Cardiac septum (tissue), 1 donor: ENCODE measurements at places on chromosomes 7 and 10. TPM values are rescaled to one million over a fixed set of nuclear protein-coding genes. Genes with fewer than 3 reads are reported as not detected.

GRCh38 chr10:58838561-58839208 is 326.0 kb downstream of the BICC1 start:
- no peak for DNase-seq

Gene CALHM1
- not detected for total RNA-seq

Gene FGFBP3
- 0.65 TPM for total RNA-seq

DNA sequence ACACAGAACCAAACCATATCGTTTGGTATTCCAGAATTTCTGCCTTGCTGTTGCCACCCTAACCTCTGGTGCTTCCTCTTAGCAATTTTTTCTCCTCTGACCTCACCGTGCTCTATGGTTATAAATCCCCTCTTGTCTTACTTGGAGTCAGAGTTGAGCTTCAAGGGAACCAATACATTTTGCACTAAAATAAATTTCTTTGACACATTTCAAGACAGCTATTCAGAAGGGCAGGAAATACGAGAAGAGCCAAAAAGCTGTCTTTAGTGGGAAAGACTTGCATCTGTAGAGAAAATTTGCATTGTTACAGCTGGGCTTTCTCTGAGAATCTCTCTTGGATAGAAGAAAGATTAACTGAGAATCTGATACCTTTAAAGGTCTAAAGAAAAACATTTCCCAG is 14.5 kb upstream of the AKR1C2 start:
- no peak for DNase-seq

- no peak for DNase-seq
Measured at GRCh38 chr7:68730964-68731363, 867.3 kb upstream of the AUTS2 start.

GRCh38 chr7:19709249-19709578 is 377 bp upstream of the POLR1F start:
- DNase-seq, result no peak

- no peak for DNase-seq
Measured at GRCh38 chr10:29022513-29022912, 266.4 kb upstream of the LYZL1 start.

- no peak for DNase-seq
Measured at GRCh38 chr7:38054199-38054598, 123.8 kb upstream of the STARD3NL start.

Gene EN2
- total RNA-seq, result not detected

Gene EFCAB10
- total RNA-seq, result not detected

DNA sequence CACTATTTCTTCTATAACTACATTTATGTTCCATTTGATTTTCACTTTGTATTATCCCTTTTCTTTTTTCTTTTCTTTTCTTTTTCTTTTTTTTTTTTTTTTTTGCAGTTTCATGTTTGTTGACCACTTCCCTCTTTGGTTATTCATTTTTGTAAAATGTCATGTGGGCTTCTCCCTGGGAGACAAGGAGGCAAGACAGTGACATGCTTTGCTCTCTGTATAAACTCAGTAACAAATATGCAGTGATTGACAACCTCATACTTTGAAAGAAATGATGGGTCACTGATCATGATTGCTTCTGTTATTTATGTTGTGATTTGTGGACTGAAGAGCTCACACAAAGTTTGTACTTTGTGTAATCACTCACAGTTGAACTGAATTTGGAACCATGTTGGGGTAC is 90.2 kb upstream of the ABI1 start:
- no peak for DNase-seq

Gene CAMK2B
- 149 TPM for total RNA-seq

Gene TNS3
- 29.0 TPM for total RNA-seq

GRCh38 chr7:132580717-132581285 is 4.5 kb upstream of the PLXNA4 start:
- no peak for DNase-seq

Gene TAS2R4
- total RNA-seq, result 0.54 TPM

Gene PRLHR
- total RNA-seq, result not detected

- DNase-seq, result no peak
Measured at GRCh38 chr10:114391599-114391998, 12.7 kb downstream of the AFAP1L2 start.

DNA sequence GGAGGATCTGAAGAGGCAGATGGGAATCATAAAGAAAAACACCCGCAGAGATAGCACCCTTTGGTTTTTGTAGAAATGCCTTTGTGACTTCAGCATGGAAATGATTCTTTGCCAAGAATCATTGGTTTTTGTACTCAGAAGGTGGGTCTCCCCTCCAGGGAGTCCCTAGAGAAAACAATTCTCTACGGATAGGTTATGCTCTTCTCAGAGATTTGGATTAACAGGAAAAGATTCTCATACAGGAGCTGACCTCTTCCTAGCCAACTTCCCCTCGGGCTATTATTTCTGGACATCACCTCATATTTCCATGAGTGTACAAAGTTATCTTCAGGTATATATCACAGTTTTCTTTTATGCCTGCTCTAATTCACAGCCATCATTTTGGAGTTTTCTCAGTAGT is 274.2 kb upstream of the HABP2 start:
- no peak for DNase-seq

DNA sequence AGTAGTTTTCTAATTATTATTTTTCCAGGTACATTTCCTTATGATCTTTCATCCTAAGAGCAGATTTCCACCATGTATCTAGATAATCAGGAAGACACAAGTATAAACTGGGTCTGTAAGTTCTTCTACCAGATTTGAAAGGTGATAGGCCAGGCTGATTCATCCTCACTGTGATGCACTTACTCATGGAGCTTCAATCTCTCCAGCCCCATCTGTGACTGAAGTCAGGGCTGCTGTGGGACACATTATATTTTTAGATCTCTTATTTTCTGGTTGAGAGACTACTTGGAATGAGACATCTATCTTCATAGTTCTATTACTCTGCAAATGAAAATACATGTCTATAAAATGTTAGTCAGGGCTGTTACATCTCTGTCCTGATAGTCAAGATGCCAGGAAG is 85.5 kb upstream of the SLC25A13 start:
- no peak for DNase-seq

GRCh38 chr7:120550494-120551048 is 277.6 kb downstream of the KCND2 start:
- DNase-seq, result no peak

DNA sequence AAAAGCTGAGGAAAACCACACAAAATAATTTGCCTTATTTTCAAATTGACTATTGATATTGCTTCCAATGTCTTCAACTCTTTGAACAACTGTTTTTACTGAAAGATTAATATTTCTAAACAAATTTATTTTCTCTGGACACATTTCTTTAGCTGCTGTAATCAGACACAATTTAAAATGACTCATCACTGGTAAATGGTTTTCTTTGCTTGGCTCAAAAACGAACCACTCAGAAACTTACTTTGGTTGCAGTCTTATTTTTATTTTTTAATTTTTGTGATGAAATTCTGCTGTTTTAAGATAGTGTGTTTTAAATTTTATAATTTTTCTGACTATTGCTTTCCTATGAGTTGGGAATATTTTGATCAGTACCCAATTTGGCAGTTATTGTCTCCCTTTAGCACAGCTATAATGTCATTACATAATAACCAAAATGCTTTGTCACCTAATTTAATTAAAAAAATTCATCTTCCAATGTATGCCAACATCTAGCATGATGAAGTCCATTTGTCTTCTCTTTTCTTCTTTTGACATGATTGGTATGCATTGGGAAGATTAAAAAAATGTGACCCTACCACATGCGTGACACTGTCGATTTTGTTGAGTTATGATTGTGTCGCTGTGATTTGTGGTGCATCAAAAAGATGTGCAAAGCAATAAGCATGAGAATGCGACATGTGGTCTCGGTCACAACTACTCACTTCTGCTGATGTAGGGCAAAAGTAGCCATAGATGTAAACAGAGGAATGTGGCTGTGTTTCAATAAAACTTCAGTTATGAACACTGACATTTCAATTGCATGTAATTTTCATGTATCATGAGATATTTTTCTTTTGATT is 222.3 kb downstream of the SUGCT start:
- DNase-seq, result no peak

Gene SLC16A9
- 1.5 TPM for total RNA-seq

- no peak for DNase-seq
Measured at GRCh38 chr10:99873846-99874245, 91.4 kb downstream of the ABCC2 start.

Gene IGFBP3
- 98.7 TPM for total RNA-seq

Gene SAMD9L
- total RNA-seq, result 4.1 TPM

DNA sequence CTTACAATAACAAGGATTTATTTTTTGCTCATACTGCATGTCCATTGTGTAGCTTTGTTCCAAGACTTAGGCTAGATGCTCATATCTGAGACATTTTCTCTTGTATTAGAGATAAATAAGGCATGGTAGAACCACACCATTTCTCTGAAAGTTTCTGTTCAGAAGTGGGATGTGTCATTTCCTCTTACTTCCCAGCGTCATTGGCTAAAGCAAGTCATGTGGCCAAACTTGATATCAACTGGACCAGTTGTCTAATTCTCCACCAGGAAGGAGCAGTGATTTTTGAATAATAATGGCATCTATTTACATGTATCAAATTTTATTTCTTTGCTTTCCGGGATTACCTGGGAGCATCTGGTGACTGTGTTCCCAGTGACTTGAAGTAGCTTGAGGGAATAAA is 38.3 kb downstream of the AHCYL2 start:
- no peak for DNase-seq

Gene SEMA3D
- total RNA-seq, result 1.9 TPM

- no peak for DNase-seq
Measured at GRCh38 chr10:121437596-121437995, 160.6 kb downstream of the FGFR2 start.

Gene SUN3
- total RNA-seq, result not detected

Gene TBRG4
- total RNA-seq, result 61.4 TPM

DNA sequence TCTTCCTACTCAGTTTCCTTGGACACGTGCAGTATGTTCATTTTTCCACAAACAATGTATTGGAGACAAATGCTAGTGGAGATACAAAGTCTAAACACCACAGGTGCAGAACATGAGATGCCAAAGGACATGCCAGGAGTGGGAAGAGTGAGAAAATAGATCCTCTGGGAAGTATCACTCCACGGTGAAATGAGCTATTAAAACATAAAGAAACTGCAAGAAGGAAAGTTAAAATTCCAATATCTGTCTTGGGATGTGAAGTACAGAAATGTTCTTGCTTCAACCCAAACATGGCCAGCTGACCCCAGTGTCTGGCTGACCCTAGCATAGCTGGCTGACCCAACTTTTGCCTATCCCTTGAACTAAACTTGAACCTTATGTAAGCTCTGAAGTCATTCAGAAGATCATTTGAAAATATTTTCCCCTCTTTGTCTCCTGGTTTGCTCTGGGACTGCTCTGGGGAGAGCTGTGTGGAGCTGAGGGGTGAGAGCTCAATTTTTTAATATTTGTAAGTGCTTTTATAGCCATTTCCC is 59.5 kb downstream of the FZD1 start:
- no peak for DNase-seq

- no peak for DNase-seq
Measured at GRCh38 chr10:78392197-78392596, 358.5 kb downstream of the RPS24 start.

- peak; percentile 84 for DNase-seq
Measured at GRCh38 chr7:74061840-74062539, 21.6 kb upstream of the LIMK1 start.

DNA sequence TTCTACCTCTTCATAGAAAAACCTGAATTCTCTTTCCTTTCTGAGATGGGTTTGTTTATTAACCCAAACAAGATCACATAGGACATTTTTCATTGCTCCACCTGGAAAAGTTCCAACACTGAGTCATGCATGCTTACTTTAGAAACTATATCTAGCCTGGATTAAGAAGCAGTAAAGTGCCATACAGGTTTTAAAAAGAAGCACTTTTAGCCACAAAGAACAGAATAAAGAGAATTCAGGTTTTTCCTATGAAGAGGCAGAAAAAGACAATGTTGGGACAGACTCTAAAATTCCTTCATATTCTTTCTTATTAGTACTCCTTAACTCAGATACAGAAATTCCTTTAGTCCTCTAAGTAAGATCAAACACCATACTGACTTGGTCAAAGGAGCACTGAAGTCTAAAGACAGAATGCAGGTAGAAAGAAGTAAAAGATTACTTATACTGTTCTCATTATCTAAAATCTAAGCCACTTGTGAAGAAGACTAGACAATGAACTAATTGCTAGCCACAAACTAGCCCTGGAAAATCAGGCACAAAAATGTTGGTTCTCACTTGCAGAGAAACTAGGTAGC is 241.3 kb downstream of the ANK3 start:
- no peak for DNase-seq

DNA sequence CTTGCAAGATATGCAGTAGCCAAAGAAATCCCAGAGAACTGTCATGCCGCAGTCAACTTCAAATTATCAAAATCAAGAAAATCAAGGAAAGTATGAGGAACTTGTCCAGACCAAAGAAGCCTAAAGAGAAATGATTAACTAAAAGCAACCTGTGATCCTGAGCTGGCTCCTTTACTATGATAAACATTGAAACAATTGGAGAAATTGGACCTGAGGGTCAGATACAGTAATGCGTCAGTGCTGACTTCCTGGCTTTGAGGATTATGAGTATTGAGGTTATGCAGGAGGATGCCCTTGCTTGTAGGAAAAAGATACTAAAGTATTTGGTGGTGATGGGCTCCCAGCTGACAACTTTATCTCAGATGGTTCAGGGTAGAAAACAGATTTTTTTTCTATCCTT is 324.7 kb upstream of the AKR1E2 start:
- DNase-seq, result no peak

DNA sequence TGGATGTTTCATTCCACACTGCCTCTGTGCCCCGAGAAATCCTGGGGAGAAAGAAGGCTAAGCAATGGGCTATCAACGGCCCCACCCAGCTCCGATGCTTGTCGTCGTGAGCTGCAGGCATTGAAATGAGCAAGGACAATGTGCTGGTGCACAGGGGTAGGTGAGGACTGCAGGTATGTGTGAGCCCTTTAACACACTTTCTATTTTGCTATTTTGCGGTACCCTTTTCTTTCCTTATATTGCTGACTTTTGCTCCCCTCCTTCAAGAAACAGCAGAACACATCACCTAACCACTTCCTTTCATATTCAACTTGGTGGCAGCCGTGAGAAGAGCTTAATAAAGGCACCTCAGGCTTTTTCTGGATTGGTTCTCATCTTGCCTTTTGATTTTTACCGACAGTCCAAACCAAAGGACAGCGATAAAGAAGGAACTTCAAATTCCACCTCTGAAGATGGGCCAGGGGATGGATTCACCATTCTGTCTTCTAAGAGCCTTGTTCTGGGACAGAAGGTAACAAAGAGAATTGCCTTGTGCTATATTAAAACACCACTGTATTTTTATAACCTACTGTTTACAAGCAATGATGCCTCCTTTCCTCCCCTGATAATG is 39.2 kb downstream of the AIFM2 start:
- DNase-seq, result no peak

DNA sequence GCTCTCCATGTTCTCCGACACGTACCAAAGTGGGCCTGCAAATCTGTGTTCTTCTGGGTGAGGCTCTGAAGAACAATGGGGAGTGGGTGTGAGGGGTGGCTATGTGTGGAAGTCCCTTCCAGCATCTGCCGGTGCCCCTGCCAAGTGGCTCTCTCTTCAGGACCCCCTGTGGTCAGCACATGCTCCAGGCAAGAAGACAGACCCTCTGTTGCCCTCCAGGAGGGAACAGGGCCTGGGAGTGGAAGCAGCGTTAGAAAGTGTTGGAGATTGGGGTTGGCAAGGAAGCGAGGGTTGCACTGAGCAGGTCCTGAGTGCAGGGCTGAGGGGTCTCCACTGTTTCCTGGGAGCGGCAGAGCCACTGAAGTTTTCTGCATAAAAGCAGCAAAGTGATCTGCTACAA is 60.5 kb downstream of the EMX2 start:
- DNase-seq, result no peak
